Heart right ventricle (tissue), 16 donors: ENCODE measurements at places on chromosomes 1 and 21. TPM values are rescaled to one million over a fixed set of nuclear protein-coding genes. Genes with fewer than 3 reads are reported as not detected.

The HOOK1 gene
- 4.0 TPM for total RNA-seq

- no peak for DNase-seq
These were observed 44.2 kb downstream of the CTH start for GRCh38 chr1:70455291-70455690.

GRCh38 chr1:113279776-113280391 is 110.4 kb upstream of the MAGI3 start:
- no peak for DNase-seq

GRCh38 chr1:226185141-226186036 is 1.2 kb downstream of the ACBD3 start:
- DNase-seq = no peak

- no peak for DNase-seq
These were observed 102.4 kb downstream of the DMRTB1 start for GRCh38 chr1:53561503-53562105.
